Natural killer cell (primary cell): ENCODE measurements at places on chromosomes 13 and 19. TPM values are rescaled to one million over a fixed set of nuclear protein-coding genes. Genes with fewer than 3 reads are reported as not detected.

Gene CGB1
- total RNA-seq, result not detected

Gene KASH5
- total RNA-seq, result 0.73 TPM

DNA sequence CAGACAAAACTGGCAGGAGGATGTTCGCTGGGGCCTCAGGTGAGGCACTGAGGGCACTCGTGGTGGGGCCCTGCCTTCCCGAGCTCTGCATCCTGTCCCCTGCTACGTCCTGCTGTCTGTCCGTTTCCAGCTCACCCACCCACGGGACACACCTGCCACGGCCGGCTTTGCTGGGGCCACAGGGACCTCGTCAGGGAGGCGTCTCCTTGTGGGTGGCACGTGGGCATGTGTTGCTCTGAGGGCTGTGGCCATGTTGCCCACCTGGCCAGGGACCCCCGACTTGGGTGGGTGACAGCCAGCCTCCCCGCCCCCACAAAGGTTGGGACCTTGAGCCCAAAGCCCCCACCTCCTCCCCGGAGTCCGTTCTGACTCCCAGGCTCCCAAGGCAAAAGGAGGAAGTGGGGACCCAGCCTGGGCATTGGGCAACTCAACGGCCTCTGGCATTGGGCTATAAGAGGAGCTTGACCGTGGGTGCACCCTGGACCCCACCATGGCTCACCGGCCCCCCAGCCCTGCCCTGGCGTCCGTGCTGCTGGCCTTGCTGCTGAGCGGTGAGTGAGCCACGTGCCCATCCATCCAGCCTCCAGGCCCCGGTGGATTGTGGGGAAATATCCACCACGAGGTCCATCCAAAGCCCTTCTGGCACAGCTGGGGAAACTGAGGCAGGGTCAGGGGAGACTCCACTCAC lies at the start of gene PRTN3:
Gene PRTN3 (plus strand): TSS at position 481 of the 688 bp plus-strand sequence. CDS start 10 bp downstream, at position 491.
- H3K27ac ChIP-seq, result no peak within 1 kb of the TSS
- no peak within 1 kb of the TSS for H3K4me3 ChIP-seq
- peaks cover 16% of the 10 kb centered on the region for H3K27me3 ChIP-seq
- H3K4me1 ChIP-seq, result peaks cover 12% of the 10 kb centered on the region
- DNase-seq, result no peak

GRCh38 chr13:114313061-114313860 lies 1.0 kb upstream of the CHAMP1 start:
- peak overlapping the region; percentile 66 for H3K4me3 ChIP-seq
- no peak for DNase-seq
- no peaks in the 10 kb centered on the region for H3K27me3 ChIP-seq
- H3K4me1 ChIP-seq, result peaks cover 11% of the 10 kb centered on the region

- H3K36me3 ChIP-seq, result no peaks in the 10 kb centered on the region
- no peaks in the 10 kb centered on the region for H3K4me1 ChIP-seq
- H3K4me3 ChIP-seq, result no peak overlapping the region
- H3K27me3 ChIP-seq, result no peaks in the 10 kb centered on the region
- no peak overlapping the region for H3K27ac ChIP-seq
- DNase-seq, result no peak
These were observed 8.1 kb downstream of the DGKH start for GRCh38 chr13:42056583-42056982.

DNA sequence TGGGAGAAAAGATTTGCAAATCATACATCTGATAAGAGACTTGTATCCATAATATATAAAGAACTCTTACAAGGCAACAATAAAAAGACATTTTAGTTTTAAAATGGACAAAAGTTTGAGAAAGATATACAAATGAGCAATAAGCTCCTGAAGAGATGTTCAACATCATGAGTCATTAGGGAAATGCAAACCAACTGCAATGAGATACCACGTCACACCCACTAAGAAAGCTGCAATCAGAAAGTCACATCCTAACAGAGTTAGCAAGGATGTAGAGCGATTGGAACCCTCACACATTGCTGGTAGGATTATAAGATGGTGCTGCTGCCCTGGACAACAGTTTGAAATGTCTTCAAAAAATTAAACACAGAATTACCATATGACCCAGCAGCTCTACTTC lies 50.3 kb downstream of the GSX1 start:
- no peak for DNase-seq
- no peaks in the 10 kb centered on the region for H3K4me1 ChIP-seq
- no peak overlapping the region for H3K4me3 ChIP-seq
- no peak overlapping the region for H3K27ac ChIP-seq
